Glutamatergic neuron (in vitro differentiated cells): ENCODE measurements at places on chromosomes 2 and 18. TPM values are rescaled to one million over a fixed set of nuclear protein-coding genes. Genes with fewer than 3 reads are reported as not detected.

PAIP2B gene
- total RNA-seq = 15.6 TPM

RAB12 gene
- 28.8 TPM for total RNA-seq

NEB gene
- total RNA-seq = 0.59 TPM

DNA sequence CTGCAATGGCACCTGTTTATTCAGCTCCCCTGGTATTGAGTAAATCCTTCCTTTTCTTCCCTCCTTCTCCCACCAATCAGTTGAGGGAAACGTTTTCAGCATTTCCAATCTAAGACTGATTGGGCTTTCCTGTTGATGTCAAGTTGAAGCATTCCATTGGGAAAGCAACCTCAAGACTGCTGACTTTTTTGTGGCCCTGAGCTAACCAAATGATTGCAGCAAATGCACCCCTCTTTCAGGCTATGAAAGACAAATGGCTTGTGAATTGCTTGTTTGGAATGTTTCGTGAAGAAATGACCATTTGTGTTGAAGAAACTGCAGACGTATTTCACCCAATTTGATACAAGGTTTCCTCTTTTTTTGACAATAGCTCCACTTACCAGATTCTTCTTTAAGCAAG is 303.5 kb downstream of the EPHA4 start:
- DNase-seq = no peak

- no peak for DNase-seq
Observed at GRCh38 chr2:172207911-172208310, 105.2 kb upstream of the DLX2 start.

DNA sequence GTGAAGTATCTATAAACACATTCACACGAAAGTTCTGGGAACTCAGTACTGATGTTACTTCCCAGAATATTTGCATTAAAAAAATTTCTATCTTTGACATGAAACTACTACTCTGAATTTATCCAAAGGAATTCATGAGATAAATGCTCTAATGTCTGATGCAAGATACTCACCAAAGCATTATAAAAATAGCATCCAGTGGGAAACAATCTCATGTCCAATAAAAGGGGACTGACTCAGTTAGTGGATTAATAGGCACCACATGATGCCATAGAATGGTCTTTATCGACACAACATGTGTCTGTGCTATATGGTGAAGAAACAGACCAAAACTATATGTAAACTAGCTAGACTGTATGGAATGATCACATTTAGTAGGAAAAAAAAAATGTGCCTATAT is 33.9 kb downstream of the LAMA3 start:
- DNase-seq = no peak

DNA sequence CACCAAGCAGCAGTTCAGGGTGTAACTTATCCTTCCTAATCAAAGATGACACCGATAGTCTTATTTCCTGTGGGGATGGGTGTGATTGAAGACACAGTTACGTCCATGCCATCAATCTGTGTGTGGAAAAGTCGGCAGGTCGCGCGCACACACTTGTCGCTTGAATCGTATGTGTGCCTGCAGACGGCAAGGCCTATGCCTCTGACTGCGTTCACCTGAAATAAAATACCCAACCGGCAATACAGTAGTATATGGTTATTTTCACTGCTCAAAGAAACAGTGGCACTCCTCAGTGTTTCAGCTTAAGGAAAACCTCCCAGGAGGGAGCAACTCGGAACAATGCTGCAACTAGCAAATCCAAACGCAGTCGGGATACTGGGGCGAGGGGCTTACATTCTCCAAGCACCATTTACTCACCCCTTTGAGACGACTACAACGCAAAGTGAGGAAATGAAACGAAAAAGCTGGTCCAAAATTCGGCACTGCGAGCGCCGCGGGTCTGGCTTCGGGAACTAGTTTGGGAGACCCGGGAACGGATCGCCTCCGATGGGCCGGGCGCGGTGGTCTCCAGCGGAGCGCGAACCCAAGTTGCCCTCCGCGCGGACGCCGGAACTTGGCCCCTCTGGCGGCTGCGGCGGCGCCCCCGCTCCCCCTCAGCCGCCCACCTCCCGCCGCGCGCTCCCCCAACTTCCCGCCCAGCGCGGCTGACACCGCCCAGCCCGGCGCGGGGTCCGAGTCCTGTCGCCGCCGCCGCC is 675 bp downstream of the PRKD3 start:
- peak; percentile 47 for DNase-seq

DNA sequence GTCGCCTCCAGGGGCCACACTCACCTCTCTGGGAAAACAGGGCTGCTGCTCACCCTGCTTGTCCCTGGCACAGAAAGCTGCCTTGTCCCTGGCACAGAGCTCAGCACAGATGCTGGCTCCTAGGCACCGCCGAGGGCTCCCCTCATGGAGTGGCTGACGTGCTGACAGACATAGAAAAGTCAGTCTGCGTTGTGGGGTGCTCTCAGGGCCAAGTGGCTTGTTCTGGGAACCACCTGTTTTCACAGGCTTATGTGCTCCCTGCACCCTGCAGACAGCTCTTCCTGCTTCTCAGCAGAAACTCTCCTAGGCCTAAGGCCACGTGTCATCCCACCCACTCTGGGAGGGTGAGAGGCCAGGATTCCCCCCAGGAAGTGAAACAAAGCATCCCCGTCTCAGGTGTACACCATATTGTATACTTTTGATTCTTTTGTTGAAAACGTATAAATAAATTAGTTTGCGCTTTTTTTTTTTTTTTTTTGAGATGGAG is 84.7 kb upstream of the TMEM200C start:
- no peak for DNase-seq

- DNase-seq = no peak
Observed at GRCh38 chr2:120892967-120893667, 157.4 kb downstream of the GLI2 start.
